Stimulated activated CD8-positive, alpha-beta memory T cell treated with anti-CD3 and anti-CD28 coated beads, Interleukin-12 subunit alpha, Interleukin-12 subunit beta, amount 100 ng/mL, for 1 hour (primary cell): ENCODE measurements at places on chromosomes 5 and 9.

DNA sequence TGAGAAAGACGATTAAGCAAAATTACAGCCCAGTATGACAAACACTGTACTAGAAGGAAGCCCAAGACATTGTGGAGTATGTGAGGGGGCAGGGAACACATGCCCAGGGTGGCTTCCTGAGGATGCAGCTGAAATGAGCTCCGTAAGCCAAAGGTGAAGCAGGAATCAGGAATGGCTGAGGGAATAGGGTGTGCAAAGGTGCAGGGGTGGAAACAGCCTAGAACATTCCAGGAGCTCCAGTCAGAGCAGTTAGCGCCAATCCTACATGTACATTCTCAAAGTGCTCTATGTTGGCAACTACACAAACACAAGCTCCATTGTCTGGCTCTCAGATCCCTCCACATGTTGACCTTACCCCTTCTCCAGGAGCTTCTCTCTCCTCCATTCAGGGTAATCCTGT is 257.9 kb downstream of the MAN2A1 start:
- DNase-seq, result no peak

- DNase-seq, result no peak
Observed at GRCh38 chr9:32423371-32423770, 38.9 kb downstream of the ACO1 start.

- no peak for DNase-seq
Observed at GRCh38 chr5:38783011-38783561, 62.7 kb upstream of the OSMR start.

- no peak for DNase-seq
Observed at GRCh38 chr9:71485326-71485725, 283.0 kb downstream of the CEMIP2 start.

GRCh38 chr9:35272989-35273388 is 111.2 kb downstream of the UNC13B start:
- no peak for DNase-seq

DNA sequence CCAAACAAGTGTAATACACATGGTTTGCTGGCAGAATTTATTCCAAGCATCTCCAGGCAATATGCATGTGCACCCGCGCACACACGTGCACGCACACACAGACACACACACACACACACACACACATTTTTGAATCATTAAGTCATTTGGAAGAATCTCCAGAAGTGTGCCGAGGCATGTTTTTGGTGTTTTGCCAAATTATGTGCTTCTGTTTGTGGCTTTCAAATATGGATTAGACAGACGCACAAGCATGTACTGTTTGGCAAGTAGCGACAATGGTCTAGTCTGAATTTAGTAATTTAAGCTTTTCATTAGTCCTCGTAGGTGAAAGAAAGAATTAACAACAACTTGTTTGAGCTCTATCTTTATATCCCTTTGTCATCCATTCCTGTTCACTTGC is 36.7 kb downstream of the NFIB start:
- DNase-seq, result no peak

DNA sequence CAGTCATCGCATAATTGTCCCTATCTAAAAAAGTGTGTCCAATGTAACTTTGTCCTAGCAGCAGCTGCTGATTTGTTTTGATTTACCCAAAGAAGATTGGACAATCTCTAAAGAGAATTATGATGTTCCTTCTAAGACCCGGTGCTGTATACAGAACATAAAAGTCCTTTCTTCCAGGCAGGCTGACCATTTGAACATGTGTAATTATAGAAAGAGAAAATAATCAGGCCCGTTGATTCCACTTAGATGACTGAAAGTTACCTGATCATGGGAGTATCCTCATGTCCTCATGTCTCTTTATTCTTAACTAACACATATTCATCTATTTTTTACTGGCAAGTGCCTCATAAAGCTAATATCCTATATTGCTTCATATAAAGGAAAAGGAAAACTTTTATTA is 164.1 kb upstream of the MRPS30 start:
- no peak for DNase-seq

GRCh38 chr5:22557251-22557650 is 295.9 kb downstream of the CDH12 start:
- no peak for DNase-seq
